ENCODE measurements at places on chromosomes 1 and 21. TPM values are rescaled to one million over a fixed set of nuclear protein-coding genes. Genes with fewer than 3 reads are reported as not detected.
A peak's percentile ranks its signal among the peaks of the same experiment; 100 is the strongest.

DNA sequence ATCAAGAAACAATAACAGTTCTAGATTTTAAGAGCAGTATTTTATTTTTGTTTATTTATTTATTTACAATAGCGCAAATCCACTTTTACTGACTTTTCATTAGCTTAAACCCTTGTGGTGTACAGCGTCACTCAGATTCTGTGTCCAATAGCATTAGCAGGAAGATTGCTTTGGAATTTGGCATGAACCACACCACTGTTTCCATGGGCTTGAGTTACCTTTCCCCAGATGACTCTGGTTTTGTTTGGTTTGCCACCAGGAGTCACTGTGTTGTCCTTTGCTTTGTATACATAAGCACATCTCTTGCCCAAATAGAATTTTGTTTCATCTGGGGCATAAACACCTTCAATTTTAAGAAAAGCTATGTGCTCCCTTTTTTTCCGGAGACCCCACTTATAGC, 25.9 kb upstream of the SNRPE start:
- no peak for DNase-seq

YARS1 gene
- 78.5 TPM for total RNA-seq

DNA sequence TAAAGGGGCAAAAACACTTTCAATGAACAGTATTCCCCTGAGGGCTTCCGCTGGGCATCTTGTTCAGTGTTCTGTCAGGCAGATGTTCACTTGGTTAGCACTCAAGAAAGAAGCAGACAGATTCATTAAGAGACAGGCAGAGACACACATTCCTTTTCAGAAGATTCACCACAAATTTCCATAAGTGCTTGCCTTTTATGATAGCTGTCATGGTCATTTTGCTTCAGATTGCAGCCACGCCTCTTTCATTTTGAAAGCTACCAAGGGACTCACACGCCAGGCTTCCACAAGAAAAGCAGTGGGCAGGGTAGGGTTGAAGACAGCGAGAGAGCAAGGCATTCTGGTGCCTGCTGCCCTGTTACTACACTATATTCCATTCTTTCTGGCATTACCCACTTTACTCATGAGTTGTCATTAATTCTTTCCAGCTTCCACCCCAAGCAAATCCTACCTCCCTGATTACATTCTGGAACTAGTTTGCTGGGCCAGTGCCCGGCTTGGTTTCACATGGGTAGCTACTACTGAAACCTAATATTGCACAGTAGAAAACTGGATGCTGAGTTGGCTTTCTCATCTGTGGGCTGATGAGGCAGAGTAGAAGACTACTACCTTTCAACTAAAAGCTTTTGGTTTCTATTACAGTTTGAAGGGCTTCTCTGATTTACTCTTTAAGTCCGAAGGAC, 91.2 kb upstream of the COL24A1 start:
- no peak for DNase-seq

GRCh38 chr1:29736582-29737188, 500.4 kb downstream of the PTPRU start:
- DNase-seq: peak; percentile 38

GRCh38 chr1:228768355-228769000, 33.2 kb downstream of the RHOU start:
- DNase-seq: no peak

GRCh38 chr1:3181956-3182355, 113.0 kb downstream of the PRDM16 start:
- DNase-seq: no peak
